ENCODE measurements at places on chromosomes 2 and 18.

GRCh38 chr2:235247001-235247400, 246.8 kb upstream of the AGAP1 start:
- no peak for DNase-seq

- no peak for DNase-seq
These were observed 160.1 kb upstream of the BOD1L2 start for GRCh38 chr18:56986829-56987228.

- DNase-seq: no peak
These were observed 33.3 kb downstream of the UXS1 start for GRCh38 chr2:106160786-106161261.

- no peak for DNase-seq
These were observed 57.8 kb downstream of the PDK1 start for GRCh38 chr2:172613615-172614231.

DNA sequence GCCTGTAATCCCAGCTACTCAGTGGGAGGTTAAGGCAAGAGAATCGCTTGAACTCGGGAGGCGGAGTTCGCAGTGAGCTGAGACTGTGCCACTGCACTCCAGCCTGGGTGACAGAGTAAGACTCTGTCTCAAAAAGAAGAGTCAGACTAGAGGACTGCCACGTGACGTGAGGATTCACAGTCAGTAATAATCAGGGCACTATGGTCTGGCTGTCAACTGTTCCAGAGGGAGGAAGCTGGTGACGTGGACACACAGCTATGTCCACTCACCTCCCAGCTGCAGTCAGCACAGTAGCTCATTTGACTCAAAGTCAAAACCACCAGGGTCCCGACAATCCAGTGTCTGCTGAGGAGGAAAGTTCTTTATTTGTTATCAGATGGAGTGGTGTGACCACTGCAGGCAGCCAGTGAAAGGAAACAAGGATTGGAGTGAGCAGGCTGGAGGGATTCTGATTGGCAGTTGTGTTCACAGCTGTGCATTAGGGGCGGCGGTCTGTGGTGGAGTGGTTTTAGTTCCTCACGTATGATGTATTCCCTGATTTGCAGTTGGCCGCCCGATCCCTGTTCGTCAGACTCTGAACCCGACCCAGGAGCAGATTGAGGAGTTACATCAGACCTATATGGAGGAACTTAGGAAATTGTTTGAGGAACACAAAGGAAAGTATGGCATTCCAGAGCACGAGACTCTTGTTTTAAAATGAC, 37.9 kb downstream of the MOGAT1 start:
- DNase-seq: peak; percentile 43

DNA sequence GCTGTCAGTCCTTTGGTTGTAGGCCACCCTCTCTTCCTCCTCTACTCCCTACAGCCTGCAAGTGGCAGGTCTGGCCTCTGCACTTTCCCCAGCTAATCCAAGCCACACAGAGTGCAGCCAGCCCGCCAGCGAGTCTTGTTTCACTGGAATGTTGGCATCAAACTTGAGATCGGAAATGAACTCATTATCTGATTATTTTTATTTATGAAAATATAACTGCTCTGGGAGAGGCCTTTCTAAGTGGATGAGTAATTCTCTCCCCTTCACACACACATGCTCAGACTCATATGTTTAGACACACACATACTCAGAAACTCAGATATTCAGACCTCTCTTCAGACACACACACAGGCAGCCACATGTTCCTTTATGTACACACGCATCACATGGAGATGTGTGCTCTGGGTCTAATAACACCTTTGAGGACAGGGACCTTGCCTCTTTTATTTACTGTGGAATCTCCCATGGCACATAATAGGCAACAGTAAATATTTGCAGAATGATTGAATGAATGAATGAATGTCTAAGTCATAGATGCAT, 151.3 kb downstream of the ZFP36L2 start:
- no peak for DNase-seq

All from left renal pelvis (tissue), 4 donors.